ENCODE measurements at places on chromosomes 3 and 15. TPM values are rescaled to one million over a fixed set of nuclear protein-coding genes. Genes with fewer than 3 reads are reported as not detected.

EEFSEC gene
- total RNA-seq: 20.8 TPM

MCF2L2 gene
- 2.6 TPM for total RNA-seq

SPESP1 gene
- not detected for total RNA-seq

EIF3J gene
- 98.0 TPM for total RNA-seq

FANCD2OS gene
- total RNA-seq: not detected

PATL2 gene
- total RNA-seq: not detected

LIPH gene
- total RNA-seq: 0.40 TPM

CLCN2 gene
- total RNA-seq: 3.1 TPM

GRM2 gene
- 0.10 TPM for total RNA-seq

TTLL13 gene
- not detected for total RNA-seq

SPATA12 gene
- total RNA-seq: not detected

PLSCR2 gene
- not detected for total RNA-seq

MB21D2 gene
- total RNA-seq: 8.2 TPM

FANCD2 gene
- 8.1 TPM for total RNA-seq

AGBL1 gene
- total RNA-seq: not detected

SLC9C1 gene
- total RNA-seq: not detected

ADIPOQ gene
- 0.05 TPM for total RNA-seq

Data from chondrocyte (in vitro differentiated cells).